ENCODE measurements at places on chromosomes 1 and 21.

- no peaks in the 10 kb centered on the region for H3K36me3 ChIP-seq
- peak overlapping the region; percentile 48 for H3K4me3 ChIP-seq
- H3K4me1 ChIP-seq = peaks cover 6% of the 10 kb centered on the region
- DNase-seq = no peak
- peaks cover 16% of the 10 kb centered on the region for H3K27me3 ChIP-seq
- no peak overlapping the region for H3K27ac ChIP-seq
Measured at GRCh38 chr1:32539584-32540571, 651 bp downstream of the ZBTB8A start.

DNA sequence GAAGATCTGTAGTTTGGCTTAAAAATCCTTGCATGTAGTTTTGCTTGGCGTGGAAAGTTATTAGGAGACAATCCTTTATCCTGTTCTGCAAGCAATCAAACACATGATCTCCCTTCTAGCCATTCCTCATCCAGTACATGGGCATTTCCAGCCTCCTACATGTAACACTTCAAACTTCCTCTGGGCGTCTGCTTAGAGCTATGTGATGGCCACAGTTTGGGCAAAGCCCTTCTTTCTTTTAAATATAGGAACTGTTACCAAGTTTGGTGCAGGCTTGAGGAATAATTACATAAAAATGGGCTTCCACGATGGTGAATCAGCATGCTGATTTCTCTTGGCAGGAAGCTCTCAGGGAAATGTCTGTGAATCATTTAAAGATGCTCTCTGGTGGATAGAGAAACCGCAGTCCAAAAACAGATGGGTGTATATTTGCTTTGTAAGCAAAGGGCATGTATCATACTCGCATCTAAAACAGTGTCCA lies 176.9 kb upstream of the FMN2 start:
- DNase-seq = no peak
- H3K4me3 ChIP-seq = no peak overlapping the region
- H3K36me3 ChIP-seq = no peaks in the 10 kb centered on the region
- no peaks in the 10 kb centered on the region for H3K27me3 ChIP-seq
- no peaks in the 10 kb centered on the region for H3K4me1 ChIP-seq
- H3K27ac ChIP-seq = no peak overlapping the region

- H3K27me3 ChIP-seq = no peaks in the 10 kb centered on the region
- H3K36me3 ChIP-seq = no peaks in the 10 kb centered on the region
- DNase-seq = no peak
- H3K4me3 ChIP-seq = no peak overlapping the region
Measured at GRCh38 chr1:100530880-100531487, 7.0 kb upstream of the GPR88 start.

GRCh38 chr1:178367151-178367550 lies 129.6 kb downstream of the CLEC20A start:
- H3K27ac ChIP-seq = no peak overlapping the region
- DNase-seq = no peak
- H3K4me3 ChIP-seq = no peak overlapping the region
- no peaks in the 10 kb centered on the region for H3K4me1 ChIP-seq
- no peaks in the 10 kb centered on the region for H3K36me3 ChIP-seq

GRCh38 chr1:112793631-112794565 lies 78.8 kb upstream of the PPM1J start:
- H3K4me3 ChIP-seq = no peak overlapping the region
- no peaks in the 10 kb centered on the region for H3K27me3 ChIP-seq
- no peaks in the 10 kb centered on the region for H3K4me1 ChIP-seq
- no peaks in the 10 kb centered on the region for H3K36me3 ChIP-seq
- no peak overlapping the region for H3K27ac ChIP-seq
- DNase-seq = no peak

DNA sequence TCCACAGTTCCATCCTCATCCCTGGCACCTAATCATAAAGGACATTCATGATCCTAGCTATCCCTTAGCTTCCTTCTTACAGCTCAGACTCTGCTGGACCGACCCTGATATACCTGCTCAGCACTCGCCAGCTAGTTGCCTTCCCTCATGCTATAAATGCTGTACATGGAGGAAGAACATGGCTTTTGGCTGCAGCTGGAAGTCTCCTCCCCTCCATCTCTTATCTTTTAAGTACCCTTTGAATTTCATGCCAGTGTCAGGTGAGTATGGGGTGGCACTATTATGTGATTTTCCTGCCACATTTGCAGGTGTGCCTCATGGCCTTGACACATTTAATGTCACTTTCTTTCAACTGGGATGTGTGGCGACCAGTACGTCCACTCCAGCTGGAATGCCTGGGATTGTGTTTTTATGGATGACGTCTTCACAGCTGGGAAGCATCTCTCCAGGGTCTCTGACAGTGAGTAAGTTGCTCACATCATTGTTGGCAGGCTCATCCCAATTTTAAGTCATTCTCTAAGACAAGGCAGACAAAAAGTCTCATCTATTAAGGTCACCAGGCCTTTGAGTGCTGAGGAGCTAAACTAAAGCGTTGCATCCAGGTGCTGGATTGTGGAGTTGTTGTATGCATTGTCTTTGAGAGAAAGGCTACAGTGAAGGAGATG lies 43.4 kb downstream of the RUNX1 start:
- no peak overlapping the region for H3K27ac ChIP-seq
- H3K4me1 ChIP-seq = peaks cover 36% of the 10 kb centered on the region
- H3K4me3 ChIP-seq = no peak overlapping the region
- H3K36me3 ChIP-seq = peaks cover 8% of the 10 kb centered on the region
- no peaks in the 10 kb centered on the region for H3K27me3 ChIP-seq

DNA sequence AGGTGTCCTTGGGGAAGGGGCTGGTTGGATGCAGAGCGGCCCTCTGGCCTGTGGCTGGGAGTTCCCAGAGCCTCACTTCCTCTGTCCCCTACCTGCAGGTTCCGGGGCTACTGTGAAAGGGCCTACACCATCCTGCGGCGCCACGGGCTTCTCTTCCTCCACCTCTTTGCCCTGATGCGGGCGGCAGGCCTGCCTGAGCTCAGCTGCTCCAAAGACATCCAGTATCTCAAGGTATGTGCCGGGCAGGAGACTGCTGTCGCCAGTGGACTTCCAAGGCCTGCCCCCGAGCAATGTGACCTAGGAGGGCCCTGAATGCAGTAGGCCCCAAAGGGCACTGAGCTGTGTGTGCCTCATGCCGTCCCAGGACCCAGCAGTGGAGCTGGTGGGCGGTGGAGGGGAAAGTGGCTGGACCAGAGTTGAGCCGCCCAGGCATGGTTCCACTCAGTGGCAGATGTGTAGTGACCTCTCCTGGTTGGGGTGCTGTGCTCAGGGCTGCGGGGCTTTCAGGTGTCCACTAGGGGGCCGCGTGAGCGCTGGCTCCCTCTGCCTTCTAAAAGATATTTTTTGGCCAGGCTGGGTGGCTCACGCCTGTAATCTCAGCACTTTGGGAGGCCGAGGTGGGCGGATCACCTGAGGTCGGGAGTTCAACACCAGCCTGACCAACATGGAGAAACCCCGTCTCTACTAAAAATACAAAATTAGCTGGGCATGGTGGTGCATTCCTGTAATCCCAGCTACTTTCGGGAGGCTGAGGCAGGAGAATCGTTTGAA lies 73.4 kb downstream of the PIK3CD start:
- peaks cover 71% of the 10 kb centered on the region for H3K36me3 ChIP-seq
- H3K27me3 ChIP-seq = no peaks in the 10 kb centered on the region
- H3K4me1 ChIP-seq = peaks cover 52% of the 10 kb centered on the region
- peak; percentile 59 for DNase-seq
- peak overlapping the region; percentile 2 for H3K27ac ChIP-seq

DNA sequence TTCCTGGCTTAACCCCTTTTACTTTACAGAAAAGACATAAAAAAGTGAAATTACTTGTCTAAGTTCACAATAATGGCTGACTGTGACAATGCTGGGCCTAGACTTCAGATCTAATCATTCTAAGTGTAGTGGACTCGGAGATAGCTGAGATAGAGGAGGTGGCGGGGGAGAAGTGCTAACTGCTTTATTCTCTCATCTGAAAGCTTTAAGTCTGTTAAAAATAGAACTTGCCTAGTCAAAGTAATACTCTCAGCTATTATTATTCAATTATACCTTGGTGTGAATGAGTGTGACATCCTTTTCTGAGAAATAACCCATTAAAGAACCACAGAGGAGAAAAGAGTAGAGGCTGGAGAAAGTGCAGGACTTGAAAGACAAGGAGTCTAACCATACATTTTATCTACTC lies 96.1 kb upstream of the OLIG2 start:
- H3K36me3 ChIP-seq = no peaks in the 10 kb centered on the region
- H3K4me1 ChIP-seq = peaks cover 16% of the 10 kb centered on the region
- H3K27me3 ChIP-seq = no peaks in the 10 kb centered on the region
- no peak for DNase-seq
- no peak overlapping the region for H3K4me3 ChIP-seq

DNA sequence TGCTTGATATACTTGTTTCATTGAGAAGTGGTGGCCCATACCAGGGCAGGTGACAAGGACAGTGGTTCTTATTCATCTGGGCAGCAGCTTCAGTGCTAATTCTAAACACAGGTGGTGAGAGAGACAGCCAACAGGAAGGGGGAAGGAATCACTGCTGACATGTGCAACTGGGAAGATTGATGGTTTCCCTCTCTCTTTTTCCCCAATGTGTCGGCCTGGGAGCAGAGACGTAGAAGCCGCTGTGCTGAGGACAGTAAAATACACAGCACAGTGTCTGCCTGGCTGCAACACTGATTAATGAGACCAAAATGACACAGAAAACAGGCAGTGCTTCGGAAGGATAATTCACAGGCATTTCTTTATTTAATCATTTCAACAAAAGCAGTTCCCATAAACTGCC lies 48.8 kb downstream of the WARS2 start:
- DNase-seq = no peak
- no peak overlapping the region for H3K4me3 ChIP-seq
- no peaks in the 10 kb centered on the region for H3K36me3 ChIP-seq
- H3K27me3 ChIP-seq = no peaks in the 10 kb centered on the region

GRCh38 chr1:31531177-31531999 lies 44.9 kb upstream of the TINAGL1 start:
- H3K4me3 ChIP-seq = no peak overlapping the region
- no peak for DNase-seq
- no peaks in the 10 kb centered on the region for H3K36me3 ChIP-seq
- no peaks in the 10 kb centered on the region for H3K27me3 ChIP-seq
- no peaks in the 10 kb centered on the region for H3K4me1 ChIP-seq
- H3K27ac ChIP-seq = no peak overlapping the region

DNA sequence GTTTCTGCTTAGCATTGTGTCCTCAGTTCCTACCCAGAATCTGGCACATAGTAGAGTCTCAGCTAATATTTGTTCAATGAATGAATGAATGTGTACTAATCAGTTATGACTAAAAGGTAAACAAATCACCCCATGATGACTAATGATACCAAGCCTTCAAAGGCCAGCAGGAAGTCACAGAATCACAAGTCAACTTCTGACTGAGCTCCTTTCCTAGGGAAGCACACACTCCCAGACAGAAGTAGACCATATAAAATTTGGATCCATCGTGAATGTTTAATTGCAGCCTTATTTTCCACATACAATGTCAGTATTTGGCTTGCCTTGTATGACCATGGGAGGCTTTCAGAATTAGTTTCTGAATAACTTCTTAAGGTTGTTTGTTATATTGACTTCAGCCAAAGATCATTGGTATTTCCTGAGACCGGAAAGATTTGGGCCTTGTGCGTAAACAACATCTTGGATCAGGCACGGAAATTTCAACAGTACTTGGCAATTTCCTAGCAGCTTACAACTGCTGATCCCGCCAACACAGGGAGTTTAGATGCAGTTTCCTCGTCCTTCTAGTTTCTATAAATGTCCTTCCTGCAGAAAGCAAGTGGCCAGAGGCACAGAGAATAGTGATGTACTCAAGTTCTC lies 185.9 kb upstream of the ATP1B1 start:
- no peak for DNase-seq
- H3K4me1 ChIP-seq = no peaks in the 10 kb centered on the region
- no peak overlapping the region for H3K4me3 ChIP-seq

- peak overlapping the region; percentile 46 for H3K4me3 ChIP-seq
- H3K27ac ChIP-seq = no peak overlapping the region
- no peak for DNase-seq
- H3K4me1 ChIP-seq = peaks cover 10% of the 10 kb centered on the region
Measured at GRCh38 chr1:31617916-31618746, 642 bp downstream of the HCRTR1 start.

DNA sequence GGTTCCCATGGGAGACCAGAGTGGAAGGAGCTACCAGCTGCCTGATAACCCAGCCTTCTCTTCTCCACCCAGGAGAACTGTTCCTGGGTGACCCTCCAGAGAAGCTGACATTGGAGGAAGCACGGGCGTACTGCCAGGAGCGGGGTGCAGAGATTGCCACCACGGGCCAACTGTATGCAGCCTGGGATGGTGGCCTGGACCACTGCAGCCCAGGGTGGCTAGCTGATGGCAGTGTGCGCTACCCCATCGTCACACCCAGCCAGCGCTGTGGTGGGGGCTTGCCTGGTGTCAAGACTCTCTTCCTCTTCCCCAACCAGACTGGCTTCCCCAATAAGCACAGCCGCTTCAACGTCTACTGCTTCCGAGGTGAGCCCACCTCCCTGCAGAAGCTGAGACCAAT lies 6.6 kb downstream of the BCAN start:
- no peaks in the 10 kb centered on the region for H3K36me3 ChIP-seq
- no peak for DNase-seq
- no peak overlapping the region for H3K4me3 ChIP-seq
- no peak overlapping the region for H3K27ac ChIP-seq
- H3K4me1 ChIP-seq = peaks cover 2% of the 10 kb centered on the region

GRCh38 chr1:157304271-157304670 lies 166.1 kb upstream of the ETV3 start:
- DNase-seq = no peak
- H3K4me1 ChIP-seq = no peaks in the 10 kb centered on the region
- no peaks in the 10 kb centered on the region for H3K27me3 ChIP-seq
- H3K36me3 ChIP-seq = no peaks in the 10 kb centered on the region
